ENCODE measurements at places on chromosomes 7 and 10. TPM values are rescaled to one million over a fixed set of nuclear protein-coding genes. Genes with fewer than 3 reads are reported as not detected.

The TDRD1 gene
- not detected for total RNA-seq

DNA sequence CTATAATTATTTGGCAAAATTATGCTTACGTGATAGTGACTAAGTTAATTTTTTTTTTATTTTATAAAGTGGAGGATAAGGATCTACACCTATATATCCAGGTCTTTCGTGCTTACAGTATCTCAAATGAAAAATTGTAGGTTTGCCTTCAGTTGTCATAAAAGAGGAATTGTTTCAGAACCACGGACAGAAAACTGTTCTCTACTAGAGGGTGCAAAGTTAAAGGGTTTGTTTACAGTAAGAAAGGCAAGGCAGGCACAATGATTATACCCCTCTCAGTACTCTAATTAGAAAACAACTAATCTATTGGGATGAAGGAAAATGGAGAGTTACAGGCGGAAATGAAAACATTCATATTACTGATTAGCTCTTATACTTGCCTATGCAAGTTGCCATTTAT lies 1.5 kb downstream of the PCLO start:
- no peak for DNase-seq

DNA sequence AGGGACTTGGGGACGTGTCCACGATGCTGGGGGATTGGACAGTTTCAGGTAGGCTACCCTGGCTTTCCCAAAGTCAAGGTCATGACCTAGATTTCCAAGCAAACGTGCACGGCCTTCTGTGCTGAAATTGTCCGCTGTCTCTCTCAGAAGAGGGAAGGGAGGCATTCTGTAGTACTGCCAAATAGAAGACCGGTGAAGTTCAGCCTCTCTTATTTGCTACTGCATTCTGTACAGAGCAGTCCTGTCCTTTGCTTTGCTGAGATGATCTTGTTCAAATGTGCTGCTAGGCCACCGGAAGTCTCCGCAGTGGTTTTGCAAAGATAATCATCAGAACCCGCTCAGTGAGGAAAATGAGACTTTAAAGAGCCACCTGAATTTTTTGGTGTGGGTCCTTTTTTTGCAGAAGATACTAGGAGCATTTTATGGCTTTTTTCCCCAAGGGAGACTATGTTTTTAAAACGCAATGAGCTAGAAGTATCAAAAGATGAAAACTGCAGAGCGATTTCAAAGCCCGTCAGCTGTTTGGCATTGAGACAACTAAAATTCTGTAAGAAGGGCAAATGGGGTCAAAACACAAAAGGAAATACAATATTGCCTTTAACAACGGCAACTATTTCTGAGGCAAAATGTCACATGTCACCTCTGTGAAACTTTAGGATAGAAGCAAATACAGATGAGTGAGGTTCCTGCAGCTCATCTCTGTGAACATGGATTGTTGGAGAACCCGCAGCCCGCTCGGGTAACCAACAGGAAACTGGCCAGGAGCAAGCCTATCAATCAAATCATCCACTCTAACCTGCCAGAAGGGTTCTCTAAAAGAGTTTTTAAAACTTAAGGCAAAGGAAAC lies 1.3 kb upstream of the NMT2 start:
- no peak for DNase-seq

- no peak for DNase-seq
Measured at GRCh38 chr7:44473295-44473694, 17.2 kb downstream of the NUDCD3 start.

The PRLHR gene
- total RNA-seq, result 0.78 TPM

Measured in esophagus muscularis mucosa (tissue), 4 donors.